Nasal cavity respiratory epithelium epithelial cell of viscerocranial mucosa (primary cell): ENCODE measurements at places on chromosomes 6 and 20. TPM values are rescaled to one million over a fixed set of nuclear protein-coding genes. Genes with fewer than 3 reads are reported as not detected.

Gene SLC52A3
- 0.34 and 3.5 TPM in 2 replicates for total RNA-seq

Gene IMPG1
- total RNA-seq, result not detected in 2 replicates

Gene CST4
- total RNA-seq, result not detected in 2 replicates

Gene SSTR4
- total RNA-seq, result not detected in 2 replicates

Gene BLCAP
- 64.6 and 76.5 TPM in 2 replicates for total RNA-seq

Gene LTB
- not detected in 2 replicates for total RNA-seq

Gene TP53RK
- 16.5 and 17.4 TPM in 2 replicates for total RNA-seq

Gene ENPP5
- total RNA-seq, result 0.34 and 7.1 TPM in 2 replicates

Gene TMEM181
- total RNA-seq, result 41.7 and 75.2 TPM in 2 replicates

Gene TRIM10
- not detected in 2 replicates for total RNA-seq

Gene FAM83D
- 0.78 and 1.7 TPM in 2 replicates for total RNA-seq

Gene CST2
- 0.14 TPM in 1 of 2 replicates, not detected in the other for total RNA-seq

Gene SLC13A3
- total RNA-seq, result 3.3 and 3.8 TPM in 2 replicates

Gene LY6G6D
- total RNA-seq, result not detected in 2 replicates

Gene FAM217A
- total RNA-seq, result not detected in 2 replicates

Gene C6orf15
- total RNA-seq, result 0.34 TPM in 1 of 2 replicates, not detected in the other

Gene FNDC1
- not detected in 2 replicates for total RNA-seq

Gene ANKRD66
- not detected in 2 replicates for total RNA-seq

Gene XKR7
- not detected in 2 replicates for total RNA-seq

Gene CNBD2
- total RNA-seq, result 1.1 and 1.4 TPM in 2 replicates

Gene DUSP15
- total RNA-seq, result 0.34 TPM in 1 of 2 replicates, not detected in the other

Gene COL19A1
- total RNA-seq, result under 0.01 TPM in 1 of 2 replicates, not detected in the other

Gene PSMF1
- 16.4 and 35.7 TPM in 2 replicates for total RNA-seq
